Activated effector memory CD4-positive, alpha-beta T cell treated with Interleukin-2 at 50 U/mL for 16 hours (primary cell): ENCODE measurements at places on chromosomes 4 and X.

- DNase-seq, result no peak
These were observed 169.6 kb downstream of the RAPGEF2 start for GRCh38 chr4:159272273-159273140.

DNA sequence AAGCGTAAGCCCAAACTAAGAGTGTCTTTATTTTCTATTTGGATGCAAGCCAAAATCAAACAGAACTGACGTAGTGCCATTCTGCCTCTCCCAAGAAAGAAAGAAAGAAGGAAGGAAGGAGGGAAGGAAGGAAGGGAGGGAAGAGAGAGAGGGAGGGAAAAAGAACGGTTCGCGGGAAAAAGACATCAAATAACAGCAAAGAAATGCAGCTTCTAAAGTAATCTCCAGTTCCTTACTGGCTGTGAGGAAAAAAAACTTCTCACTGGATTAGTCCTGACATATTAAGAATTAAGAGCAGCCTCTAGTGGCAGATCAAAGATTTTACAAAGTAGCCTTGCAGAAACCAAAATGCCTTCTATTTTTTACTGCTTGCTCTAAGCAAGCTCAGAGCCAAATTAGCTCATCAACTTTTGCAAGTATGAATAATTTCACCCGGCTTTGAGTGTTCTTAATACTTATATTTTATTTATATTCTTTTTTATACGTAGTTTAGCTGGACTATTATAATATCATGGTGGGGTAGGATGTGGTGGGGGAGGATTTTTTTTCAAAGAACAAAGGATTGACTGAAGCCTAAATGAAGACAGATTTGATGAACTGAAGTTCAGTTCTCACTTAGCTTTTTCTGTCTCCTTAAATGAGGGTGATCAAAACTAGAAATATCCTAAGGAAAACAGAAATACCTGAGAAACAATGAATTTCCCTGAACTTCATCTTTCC lies 36.6 kb downstream of the PITX2 start:
- no peak for DNase-seq

DNA sequence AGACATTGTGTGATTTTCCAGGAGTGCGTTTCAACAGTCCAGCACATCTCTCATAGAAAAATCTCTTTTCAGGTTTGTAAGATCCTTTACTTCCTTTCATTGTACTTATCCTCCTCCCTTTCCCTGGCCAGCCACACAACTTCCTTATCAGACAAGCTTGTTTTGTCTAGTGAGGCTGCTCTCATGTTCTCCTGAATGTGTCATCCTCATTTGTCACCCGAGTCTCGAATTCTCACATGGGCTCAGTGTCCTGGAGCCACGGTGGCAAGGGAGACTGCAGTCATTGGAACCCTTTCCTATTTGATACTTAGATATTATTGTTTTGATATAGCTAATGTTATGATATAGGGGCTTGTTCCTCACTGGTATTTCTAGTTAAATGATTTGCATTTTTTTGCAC lies 16.9 kb downstream of the SYNPO2 start:
- no peak for DNase-seq

GRCh38 chrX:150282953-150283352 lies 80.2 kb upstream of the MAMLD1 start:
- DNase-seq, result no peak

DNA sequence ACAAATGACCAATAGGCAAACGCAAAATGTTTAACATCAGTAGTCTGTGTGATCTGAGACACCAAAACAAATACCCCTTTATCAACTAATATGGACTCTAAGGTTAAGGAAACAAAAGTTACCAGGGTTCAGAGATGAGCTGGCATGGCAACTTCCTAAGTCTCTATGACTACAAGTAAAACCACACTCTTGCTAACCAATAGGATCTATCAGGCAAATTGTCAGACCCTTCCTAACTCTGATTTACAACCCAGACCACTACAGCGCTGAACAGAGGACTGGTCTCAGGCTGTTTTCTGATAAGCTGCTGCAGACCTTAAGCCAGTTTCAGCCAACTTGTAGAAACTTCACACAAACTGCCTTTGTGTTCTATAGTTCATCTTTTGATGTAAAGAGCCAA lies 608.0 kb downstream of the TLL1 start:
- DNase-seq, result no peak

DNA sequence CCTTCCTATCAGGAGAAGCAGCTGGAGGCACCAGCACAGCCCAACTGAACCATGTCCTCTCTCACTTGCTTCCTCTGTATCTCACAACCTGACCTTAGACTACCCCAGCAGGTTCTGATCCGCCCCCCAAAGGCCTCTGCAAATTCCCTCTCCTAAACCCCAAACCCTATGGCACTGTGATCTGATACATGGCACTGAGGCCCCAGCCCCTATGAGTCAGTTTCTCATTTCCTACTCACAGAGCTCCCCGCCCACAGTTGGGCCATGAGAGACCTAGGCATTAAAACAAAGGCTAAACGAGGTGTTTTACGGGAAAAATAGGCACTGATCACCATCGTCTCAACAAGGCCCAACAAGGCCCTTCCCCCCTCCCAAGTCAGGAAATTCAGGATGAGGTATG lies 19.1 kb downstream of the SASH3 start:
- DNase-seq, result no peak

GRCh38 chr4:38157592-38157991 lies 197.4 kb downstream of the PTTG2 start:
- DNase-seq, result no peak

- no peak for DNase-seq
These were observed 49.7 kb downstream of the HTT start for GRCh38 chr4:3124070-3124767.

DNA sequence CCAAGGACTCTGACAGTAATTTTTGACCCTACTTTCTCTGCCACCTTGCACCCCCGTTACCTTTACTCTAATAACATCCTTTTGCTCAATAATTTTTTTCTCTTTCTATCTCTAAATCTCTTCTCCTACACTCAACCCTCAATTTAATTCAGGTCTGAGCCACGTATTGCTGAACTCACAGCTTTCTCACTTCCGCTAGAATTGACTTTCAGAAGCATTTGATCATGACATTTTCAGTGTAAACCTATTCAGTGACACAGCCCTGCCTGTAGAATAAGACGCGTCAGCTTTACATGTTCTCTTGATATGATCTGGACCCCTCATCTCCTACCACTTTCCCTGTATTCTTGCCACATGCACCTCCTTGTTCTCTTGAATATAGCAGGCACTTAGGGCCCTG lies 439.5 kb upstream of the MAGEB2 start:
- DNase-seq, result no peak
